ENCODE measurements at places on chromosomes 11 and 22.

- DNase-seq: no peak
Observed at GRCh38 chr22:31286360-31287255, 5.7 kb downstream of the PIK3IP1 start.

GRCh38 chr11:35905646-35906276 is 38.1 kb upstream of the LDLRAD3 start:
- DNase-seq: no peak

DNA sequence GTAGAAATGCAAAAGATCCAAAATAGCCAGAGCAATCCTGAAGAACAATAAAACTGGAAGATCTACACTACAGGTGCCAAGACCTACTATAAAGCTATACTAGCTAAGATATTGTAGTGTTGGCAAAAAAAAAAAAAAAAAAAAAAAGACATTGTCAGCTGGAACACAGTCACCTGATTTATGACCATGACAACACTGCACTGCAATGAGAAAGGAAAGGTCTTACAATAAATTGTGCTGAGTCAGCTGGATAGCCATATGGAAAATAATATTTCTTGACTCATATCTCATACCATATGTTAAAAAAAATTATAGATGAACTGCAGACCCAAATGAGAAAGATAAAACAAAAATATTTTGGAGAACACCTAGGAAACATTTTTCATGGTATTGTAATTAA is 3.1 kb upstream of the PANX3 start:
- no peak for DNase-seq

DNA sequence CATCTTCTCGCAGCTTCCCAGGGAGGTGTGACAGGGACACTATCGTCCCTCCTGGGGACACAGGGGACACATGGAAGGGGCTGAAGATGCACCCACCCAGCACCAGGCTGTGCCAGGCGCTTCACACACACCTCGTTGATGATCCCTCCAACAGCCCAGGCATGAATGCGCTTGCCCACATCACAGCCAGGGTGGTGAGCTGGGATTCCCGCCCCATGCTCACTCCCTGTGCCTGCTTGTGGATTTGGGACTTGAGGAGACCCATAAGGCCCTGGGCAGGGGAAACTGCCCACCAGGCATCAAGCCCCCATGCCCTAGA is 57.8 kb downstream of the OTOG start:
- DNase-seq: no peak

- DNase-seq: no peak
Observed at GRCh38 chr22:32542677-32543357, 68.2 kb downstream of the FBXO7 start.

GRCh38 chr11:121035169-121035755 is 11.4 kb downstream of the TBCEL start:
- DNase-seq: no peak

DNA sequence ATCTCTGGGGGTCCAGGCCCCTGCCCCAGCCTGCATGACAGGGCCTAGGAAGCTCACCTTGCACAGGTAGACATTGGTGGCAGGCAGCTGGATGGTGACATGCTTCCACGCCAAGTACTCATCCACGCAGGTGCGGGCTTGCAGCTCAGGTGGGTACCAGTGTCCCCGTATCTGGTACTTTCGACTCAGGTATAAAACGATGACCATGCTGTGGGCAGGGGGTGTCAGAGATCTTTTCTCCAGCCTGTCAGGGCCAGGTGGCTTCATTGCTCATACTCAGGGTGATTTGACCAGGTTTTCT is 1.6 kb upstream of the GSTT4 start:
- DNase-seq: no peak

GRCh38 chr22:28703436-28703835 is 23.8 kb upstream of the TTC28 start:
- no peak for DNase-seq

- no peak for DNase-seq
Observed at GRCh38 chr22:38700270-38700788, 414 bp downstream of the JOSD1 start.

- DNase-seq: no peak
Observed at GRCh38 chr11:46723359-46723680, 4.3 kb downstream of the F2 start.

GRCh38 chr11:130879836-130880235 is 36.4 kb downstream of the SNX19 start:
- no peak for DNase-seq

DNA sequence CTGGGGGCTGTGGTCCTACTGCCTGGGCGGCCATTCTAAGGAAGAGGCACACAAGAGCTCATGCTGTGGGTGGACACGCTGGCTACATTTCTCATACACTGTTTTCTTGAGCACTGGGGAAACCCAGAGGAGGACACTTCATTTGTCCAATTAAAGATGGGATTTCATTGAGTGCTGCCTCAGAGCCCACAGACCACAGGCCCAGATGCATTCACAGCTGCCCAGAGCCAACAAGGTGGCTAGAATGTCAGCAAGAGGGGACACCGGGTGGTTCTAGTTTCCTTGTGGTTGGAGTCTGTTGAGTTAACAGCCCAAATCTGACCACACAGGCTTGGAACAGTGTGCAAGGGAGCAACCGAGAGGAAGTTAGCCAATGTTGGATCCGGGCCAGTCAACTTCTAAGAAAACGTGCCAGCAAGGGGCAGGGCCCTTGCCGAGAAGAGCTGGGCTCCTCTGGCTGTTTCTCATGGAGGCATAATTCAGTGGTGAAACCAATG is 35.0 kb upstream of the SORL1 start:
- DNase-seq: no peak

GRCh38 chr22:37410174-37411055 is 16.9 kb downstream of the ELFN2 start:
- DNase-seq: no peak

DNA sequence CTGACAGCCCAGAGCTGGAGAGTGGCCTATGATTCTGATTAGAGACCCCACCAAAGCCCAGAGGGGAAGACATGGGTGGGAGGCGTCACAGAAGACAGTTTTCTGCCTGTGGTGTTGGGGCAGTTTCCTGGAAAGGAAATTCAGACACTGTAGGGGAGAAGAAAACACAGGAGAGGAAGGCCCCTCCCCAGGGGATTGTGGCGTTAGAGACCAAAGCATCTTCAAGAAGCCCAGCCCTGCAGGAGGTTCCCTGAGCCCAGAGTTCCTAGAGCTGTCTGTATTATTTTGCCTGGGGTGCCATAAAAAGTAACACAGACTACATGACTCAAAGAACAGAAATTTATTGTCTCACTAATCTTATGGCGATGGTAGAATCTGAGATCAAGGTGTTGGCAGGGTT is 40.2 kb upstream of the PRAME start:
- DNase-seq: no peak

GRCh38 chr22:44442851-44443595 is 55.0 kb downstream of the RTL6 start:
- no peak for DNase-seq

GRCh38 chr11:35618497-35619115 is 346 bp downstream of the FJX1 start:
- DNase-seq: no peak

DNA sequence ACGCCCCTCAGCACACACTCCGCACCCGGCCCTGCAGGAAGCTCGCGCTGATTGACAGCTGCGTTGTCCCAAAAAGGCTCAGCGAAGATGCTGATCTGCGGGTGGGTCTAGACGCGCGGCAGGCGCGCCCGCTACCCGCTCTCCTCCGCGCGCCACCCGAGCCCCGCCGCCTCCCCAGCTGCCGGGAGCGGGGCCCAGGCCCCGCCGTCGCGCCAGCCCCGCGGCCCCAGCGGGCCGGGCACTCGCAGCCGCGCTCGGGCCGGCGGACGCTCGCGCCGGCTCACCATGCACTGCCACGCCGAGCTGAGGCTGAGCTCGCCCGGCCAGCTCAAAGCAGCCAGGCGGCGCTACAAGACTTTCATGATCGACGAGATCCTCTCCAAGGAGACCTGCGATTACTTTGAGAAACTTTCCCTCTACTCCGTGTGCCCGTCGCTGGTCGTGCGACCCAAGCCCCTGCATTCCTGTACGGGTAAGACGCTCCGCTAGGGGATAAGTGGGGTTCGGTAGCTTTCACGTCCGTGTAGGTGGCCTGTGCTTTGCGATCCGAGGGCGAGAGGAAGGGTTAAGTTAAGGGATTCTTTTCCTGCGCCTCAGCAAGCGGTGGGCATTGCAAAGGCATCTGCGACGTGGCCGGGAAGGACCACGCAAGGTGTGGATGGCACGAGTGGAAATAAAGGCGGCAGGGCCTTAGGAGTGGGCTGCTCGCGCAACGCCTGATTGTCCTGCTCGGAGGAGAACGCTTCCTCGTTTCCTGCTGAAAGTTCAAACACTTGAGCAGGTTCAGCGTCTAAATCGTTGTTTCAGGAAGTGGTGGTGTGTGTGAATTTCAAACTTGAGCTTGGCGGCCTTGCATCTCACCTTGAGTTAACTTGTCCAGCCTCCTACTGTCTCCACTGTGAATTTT is at the start of gene BARX2:
BARX2 (plus strand) TSS at position 98 of the 907 bp plus-strand sequence; CDS start at position 286, 188 bp downstream.
- DNase-seq: no peak

GRCh38 chr11:1782031-1782590 is 18.4 kb upstream of the CTSD start:
- DNase-seq: no peak

DNA sequence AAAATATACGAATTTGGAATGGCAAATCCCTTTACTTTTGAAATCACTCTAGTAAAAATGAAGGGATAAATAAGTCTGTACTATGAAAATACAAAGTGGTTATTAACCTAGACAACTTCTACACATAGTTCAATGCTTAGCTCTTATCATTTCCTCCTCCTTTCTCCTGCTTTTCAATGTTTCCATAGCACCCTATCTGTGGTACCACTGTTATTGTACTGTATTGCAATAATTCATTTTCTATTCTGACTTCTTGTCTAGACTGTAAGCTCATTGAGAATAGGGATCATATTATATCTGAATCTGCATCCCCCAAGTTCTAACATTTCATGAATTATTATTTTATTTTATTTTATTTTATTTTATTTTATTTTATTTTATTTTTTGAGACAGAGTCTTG is 251.4 kb downstream of the TTC28 start:
- no peak for DNase-seq

DNA sequence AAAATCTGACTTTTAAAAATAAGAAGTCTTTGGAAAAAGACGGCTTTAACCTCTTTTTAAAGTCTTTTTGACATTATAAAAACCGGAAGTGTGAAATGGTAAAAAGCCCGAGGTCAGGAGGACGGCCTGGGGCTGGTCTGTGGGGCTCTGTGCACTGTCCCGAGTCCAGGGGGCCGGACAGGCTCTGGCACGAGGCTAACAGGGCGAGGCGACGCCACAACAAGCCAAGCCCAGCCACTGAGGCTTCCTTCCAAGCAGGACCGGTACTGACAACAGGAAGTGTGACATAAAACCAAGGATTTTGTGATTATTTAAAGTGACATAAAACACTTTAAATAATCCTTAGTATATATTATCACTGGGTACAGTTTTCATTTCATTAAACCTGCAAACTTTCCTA is 39.2 kb downstream of the BRD1 start:
- no peak for DNase-seq

DNA sequence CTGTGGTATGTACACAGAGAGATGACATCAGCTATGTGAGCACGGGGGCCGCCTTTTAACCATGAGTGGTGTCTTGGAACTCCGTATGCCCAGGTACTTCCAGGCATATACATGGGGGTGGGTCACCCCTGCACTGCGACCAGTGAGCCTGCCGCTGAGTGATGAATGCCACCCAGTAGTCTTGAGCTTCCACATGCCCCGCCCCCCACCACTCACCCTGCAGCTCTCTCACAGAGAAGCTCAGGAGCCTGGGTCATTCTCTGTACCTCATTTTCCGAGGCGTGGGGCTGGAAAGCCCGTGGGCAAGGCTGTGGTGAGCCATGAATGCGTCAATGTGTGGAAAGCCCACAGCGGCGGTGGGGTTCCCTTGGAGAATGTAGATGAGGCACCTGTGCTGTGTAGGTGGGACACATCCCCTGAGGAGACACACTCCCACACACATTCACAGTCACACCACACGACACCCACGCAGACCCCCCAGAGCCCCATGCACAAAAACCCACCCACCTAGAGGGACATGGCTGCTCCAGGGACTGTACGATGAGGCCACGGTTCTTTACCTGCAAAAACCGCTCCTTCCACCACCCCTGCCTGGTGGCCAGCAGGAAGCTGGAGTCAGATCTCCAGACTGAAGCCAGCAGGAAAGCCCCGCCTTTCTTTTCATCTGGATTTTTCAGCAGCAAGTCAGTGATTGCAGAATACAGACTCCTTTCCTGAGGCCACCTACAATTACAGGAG is 67.6 kb downstream of the PIWIL3 start:
- no peak for DNase-seq

DNA sequence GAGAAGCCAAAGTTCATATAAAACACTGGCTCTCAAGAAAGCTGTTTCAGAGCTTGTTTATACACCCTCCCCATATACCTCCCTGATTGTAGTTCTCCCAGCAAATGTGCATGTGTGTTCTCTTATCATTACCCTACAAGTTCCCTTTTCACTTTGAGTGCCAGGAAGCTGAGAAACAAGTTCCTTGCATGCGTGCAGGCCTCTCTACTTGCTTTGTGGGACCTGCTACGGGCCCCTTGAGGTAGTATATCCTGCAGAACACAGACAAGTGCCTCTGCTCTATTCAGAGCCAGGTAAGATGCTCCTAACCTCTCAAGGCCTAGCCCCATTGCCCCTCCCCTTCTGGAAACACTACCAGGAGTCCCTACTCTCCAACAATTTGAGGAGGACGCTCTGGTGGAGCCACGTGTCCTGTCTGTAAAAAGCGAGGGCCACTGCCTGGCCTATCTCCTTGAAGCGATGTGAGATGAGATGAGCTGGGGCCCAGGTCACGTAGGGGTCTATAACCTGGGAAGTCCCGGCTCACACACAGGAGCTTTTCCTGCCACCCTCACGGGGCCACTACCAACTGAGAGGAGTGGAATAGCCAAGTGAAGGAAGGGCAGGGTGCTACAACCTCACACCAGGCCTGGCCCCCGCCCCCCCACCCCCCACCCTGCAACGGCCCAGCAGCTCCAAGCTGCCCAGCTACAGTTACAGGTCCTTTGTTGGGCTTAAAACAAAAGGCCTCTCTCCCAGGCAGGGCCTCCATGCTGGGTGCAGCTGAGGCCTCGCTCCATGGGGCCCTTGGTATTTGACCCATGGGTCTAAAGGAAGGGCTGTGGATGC is 2.6 kb upstream of the ATP5MGL start:
- DNase-seq: no peak

GRCh38 chr11:104405277-104405676 is 241.3 kb upstream of the PDGFD start:
- DNase-seq: no peak

- DNase-seq: no peak
Observed at GRCh38 chr11:11998091-11998781, 10.2 kb downstream of the DKK3 start.

Measured in activated T-cell treated with anti-CD3 and anti-CD28 coated beads for 1 hour (primary cell).